Suppressor macrophage (primary cell): ENCODE measurements at places on chromosomes 1 and 21.
A peak's percentile ranks its signal among the peaks of the same experiment; 100 is the strongest.

DNA sequence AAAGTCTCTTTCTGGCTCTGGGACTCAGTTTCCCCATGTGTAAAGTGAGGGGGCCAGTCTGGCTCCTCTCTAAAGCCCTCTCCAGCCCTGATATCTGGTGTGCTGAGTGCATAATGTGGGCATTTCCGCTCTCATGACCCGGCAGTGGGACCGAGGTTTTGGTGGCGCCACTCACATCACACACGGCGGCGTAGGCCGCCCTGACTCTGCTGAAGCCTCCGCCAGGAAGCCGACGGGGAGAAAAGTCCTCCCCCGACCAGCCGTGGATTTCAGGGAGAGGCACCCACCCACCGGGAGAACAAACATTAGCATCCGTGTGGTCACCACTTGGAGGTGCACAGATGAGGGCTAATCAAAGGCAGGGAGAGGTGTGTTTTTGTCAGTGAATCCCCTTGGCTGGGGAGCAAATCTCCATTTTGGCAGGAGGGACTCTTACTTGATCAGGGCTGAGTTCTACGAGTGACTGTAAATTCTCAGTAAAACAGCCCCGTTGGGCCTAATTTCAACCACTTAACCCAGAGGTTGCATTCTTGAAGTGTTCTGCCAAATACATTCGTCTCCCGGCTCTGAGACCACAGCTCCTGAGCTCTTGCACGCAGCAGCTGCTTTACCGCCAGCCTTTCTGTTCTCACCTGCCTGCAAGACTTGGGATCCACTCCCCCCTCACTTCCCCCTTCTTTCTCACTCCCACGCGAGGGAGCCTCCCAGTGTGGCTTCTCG, 118.2 kb downstream of the FOXD2 start:
- DNase-seq = no peak

- DNase-seq = no peak
Observed at GRCh38 chr21:42044871-42045495, 26.1 kb upstream of the UMODL1 start.

GRCh38 chr1:234231061-234231892, 142.0 kb upstream of the COA6 start:
- DNase-seq = peak; percentile 8

GRCh38 chr1:26352338-26352679, 1.6 kb downstream of the CRYBG2 start:
- DNase-seq = no peak

- DNase-seq = no peak
Observed at GRCh38 chr21:41410767-41411448, 15.1 kb upstream of the MX1 start.
